ENCODE measurements at places on chromosomes 7 and 10. TPM values are rescaled to one million over a fixed set of nuclear protein-coding genes. Genes with fewer than 3 reads are reported as not detected.

Gene LIPK
- 1.5 TPM for polyA plus RNA-seq

Gene SNX8
- 25.9 TPM for polyA plus RNA-seq

Gene NUTM2E
- polyA plus RNA-seq = 2.5 TPM

Gene PNLIP
- 0.18 TPM for polyA plus RNA-seq

Gene FGFR2
- polyA plus RNA-seq = 26.2 TPM

Gene TRIM74
- polyA plus RNA-seq = 3.2 TPM

Gene KIF11
- 4.6 TPM for polyA plus RNA-seq

Gene EPO
- polyA plus RNA-seq = 1.0 TPM

Gene GATA3
- polyA plus RNA-seq = 17.5 TPM

Gene MMP21
- 0.18 TPM for polyA plus RNA-seq

Gene HPSE2
- 0.14 TPM for polyA plus RNA-seq

Gene CCDC3
- 52.4 TPM for polyA plus RNA-seq

Gene RAPGEF5
- 6.1 TPM for polyA plus RNA-seq

Gene CROT
- 17.0 TPM for polyA plus RNA-seq

Gene TCAF2
- polyA plus RNA-seq = 3.3 TPM

Gene CYP2C8
- polyA plus RNA-seq = 1.9 TPM

Gene TDRD1
- polyA plus RNA-seq = 0.07 TPM

Gene GPER1
- 3.4 TPM for polyA plus RNA-seq

Gene ANKRD1
- 27.4 TPM for polyA plus RNA-seq

Gene CCDC6
- 19.9 TPM for polyA plus RNA-seq

Gene PKD1L1
- polyA plus RNA-seq = 0.78 TPM

Gene AGR3
- 1.3 TPM for polyA plus RNA-seq

Gene DPP6
- 0.75 TPM for polyA plus RNA-seq

Gene HECW1
- polyA plus RNA-seq = 0.23 TPM

Gene KCP
- 0.34 TPM for polyA plus RNA-seq

Gene TRPV5
- 0.02 TPM for polyA plus RNA-seq

Gene SPDYE16
- 0.27 TPM for polyA plus RNA-seq

Gene SH2B2
- polyA plus RNA-seq = 3.9 TPM

Gene DLX5
- polyA plus RNA-seq = 9.0 TPM

Gene OR2A12
- polyA plus RNA-seq = not detected

Gene SGMS1
- polyA plus RNA-seq = 14.7 TPM

Gene ABCB4
- polyA plus RNA-seq = 1.0 TPM

Gene PHYHIPL
- 1.9 TPM for polyA plus RNA-seq

Gene STOX1
- 8.5 TPM for polyA plus RNA-seq

Gene ZNF853
- 3.3 TPM for polyA plus RNA-seq

Gene JCAD
- 5.9 TPM for polyA plus RNA-seq

Gene SHLD2
- 17.9 TPM for polyA plus RNA-seq

Gene TUBAL3
- polyA plus RNA-seq = 0.46 TPM

Gene RBM17
- polyA plus RNA-seq = 122 TPM

Gene HILPDA
- polyA plus RNA-seq = 8.6 TPM

Gene C10orf67
- polyA plus RNA-seq = 0.16 TPM
